CD8-positive, alpha-beta memory T cell (primary cell): ENCODE measurements at places on chromosomes 11 and 22. TPM values are rescaled to one million over a fixed set of nuclear protein-coding genes. Genes with fewer than 3 reads are reported as not detected.
A peak's percentile ranks its signal among the peaks of the same experiment; 100 is the strongest.

The LDLRAD3 gene
- 0.44 TPM for total RNA-seq

The NCF4 gene
- total RNA-seq, result 6.8 TPM

The GLYATL1 gene
- not detected for total RNA-seq

The GPHA2 gene
- not detected for total RNA-seq

The TCN2 gene
- 0.11 TPM for total RNA-seq

The SCGB1D2 gene
- total RNA-seq, result not detected

The SELENOH gene
- 276 TPM for total RNA-seq

The KLHL22 gene
- 17.6 TPM for total RNA-seq

The ATXN10 gene
- 123 TPM for total RNA-seq

The PAAF1 gene
- 29.5 TPM for total RNA-seq

The GLYAT gene
- not detected for total RNA-seq

GRCh38 chr11:69915151-69915500, 95.9 kb upstream of the FGF3 start:
- DNase-seq, result no peak

GRCh38 chr11:104581246-104581980, 316.8 kb downstream of the CASP12 start:
- no peak for DNase-seq

GRCh38 chr22:20155330-20156041, 4.6 kb upstream of the CCDC188 start:
- DNase-seq, result no peak

DNA sequence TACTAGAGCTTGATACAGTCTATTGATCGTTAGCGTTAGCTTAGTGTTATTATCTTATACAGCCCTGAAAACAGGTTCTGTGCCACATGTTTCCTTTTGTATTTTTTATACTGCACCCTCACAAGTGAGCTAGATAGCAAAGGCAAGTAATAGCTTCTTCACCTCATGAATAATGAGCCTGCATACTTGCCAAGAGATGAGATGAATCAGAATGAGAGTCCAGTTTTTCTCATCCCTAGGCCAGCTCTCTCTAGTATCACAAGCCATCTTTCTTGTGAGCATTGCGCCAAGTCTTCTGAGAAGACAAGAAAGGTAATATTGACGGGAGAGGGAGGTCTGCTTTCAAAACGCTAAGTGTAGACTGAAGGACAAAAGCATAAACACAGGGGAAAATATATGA, 8.7 kb upstream of the CARD18 start:
- DNase-seq, result no peak

DNA sequence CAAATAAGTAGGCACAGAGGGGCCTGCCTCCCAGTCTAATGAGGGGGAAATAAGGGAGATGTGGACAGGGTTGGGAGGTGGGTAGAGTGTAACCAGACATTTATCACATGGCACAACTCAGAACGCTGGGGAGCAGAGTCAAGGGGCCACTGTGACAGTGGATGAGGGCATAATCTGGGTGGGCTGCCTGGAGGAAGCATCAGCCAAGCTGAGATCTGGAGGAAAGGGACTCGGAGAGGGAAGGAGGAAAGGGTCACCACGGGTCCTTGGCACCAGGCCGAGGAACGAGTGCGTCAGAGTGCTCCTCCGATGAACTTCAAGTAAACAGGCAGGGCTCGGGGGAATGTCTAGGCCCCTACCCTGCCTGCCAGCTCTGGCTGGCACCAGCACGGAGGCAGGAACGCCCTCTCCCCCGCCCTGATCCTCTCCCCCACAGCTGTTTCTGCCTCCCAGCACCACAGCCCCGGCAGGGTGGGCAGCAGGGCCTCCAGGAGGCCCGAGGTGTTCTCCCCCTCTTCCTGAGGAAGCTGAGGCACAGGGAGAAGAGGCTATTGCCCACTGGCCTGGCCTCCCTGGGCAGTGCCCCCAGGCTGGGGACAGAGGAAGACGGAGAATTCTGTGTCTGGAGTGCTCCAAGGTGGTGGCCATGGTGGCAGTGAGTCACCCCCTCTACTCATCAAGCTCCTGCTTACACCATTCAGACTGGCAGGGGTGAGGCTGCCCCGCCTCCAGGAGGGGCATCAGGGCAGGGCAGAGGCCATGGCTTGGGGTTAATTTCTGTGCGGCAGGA, 4.2 kb downstream of the ALDH3B1 start:
- DNase-seq, result no peak

DNA sequence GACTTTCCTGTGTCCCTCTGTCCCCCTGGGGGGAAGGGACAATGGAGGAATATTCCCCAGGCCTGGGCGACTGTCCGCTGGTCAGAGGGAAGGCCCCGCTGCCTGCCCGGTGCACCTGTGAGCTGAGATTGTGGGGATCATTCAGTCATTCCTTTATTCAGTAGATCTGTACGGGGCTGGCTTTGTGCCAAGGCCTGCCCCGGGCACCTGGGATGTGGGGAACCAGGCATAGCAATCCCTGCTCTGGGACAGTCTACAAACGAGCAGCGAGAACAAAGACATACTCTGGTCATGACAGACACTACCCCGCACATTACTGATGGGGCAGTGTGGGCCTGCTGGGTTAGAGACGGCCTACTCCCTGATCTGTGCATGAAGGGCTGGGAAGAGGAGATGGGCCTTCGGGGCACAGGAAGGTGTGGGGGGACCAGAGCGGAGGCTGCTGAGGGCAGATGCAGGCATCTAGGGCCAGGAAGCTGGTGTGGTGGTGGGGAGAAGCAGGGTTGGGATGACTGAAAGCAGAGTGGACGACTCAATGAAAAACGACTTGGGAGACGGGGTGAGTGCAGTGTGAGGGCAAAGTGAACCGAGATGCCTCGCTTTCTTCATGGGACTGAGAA, 1.8 kb upstream of the MYO7A start:
- DNase-seq, result no peak

DNA sequence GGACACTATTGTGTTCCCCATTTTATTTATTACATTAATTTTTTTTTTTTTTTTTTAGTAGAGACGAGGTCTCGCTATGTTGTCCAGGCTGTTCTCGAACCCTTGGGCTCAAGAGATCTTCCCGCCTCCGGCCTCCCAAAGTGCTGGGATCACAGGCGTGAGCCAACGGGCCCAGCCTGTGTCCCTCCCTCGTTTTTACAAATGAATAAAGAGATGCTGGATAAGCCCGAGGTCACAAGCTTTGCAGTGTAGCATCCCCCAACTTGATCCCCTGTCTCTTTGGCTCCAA, 297 bp upstream of the MTFP1 start:
- no peak for DNase-seq

DNA sequence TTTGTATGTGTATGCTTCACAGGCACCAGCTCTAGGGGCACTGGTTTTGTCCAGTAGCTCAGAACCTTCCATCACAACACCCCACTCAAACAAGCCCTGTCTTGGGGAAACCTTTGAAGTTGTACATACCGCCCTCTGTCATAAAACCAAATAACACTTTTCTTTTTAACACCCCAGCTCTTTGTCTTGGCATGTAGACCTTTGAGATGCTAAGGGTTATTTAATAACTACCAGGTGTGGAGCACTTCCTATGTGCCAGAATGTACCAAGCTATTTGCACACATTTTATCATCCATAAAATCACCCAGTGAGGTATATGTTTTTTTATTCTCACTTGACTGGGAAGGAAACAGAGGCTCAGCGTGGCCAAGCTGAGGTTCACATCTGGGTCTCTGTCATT, 50.6 kb downstream of the CYB5R2 start:
- no peak for DNase-seq

DNA sequence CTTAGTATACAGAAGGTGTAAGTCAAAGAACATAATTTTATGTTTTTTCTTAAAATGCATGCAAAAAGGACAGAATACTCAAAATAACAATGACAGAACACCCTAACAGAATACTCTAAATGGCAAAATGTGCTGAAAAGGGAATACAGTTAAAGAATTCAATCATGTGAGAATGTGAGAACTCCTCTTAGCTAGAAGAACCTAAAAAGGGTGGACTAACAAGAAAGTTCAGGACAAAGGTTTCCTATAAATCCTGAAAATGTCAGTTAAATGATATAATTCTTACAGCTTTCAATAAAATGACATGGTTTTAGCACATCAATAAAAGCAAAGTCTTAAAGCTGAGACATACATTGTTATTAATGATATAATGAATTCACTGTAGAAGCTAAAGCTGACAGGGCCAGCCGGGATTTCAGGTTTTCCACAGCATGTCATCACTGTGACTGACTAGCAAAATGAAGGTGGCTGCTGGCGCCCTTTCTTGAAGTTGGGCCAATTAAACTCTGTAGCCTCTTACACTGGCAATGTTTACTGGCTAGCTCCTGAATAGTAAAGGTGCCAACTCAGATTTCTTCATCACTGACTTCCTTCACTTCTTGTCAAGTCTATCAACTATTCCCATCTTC, 244.4 kb downstream of the TTC28 start:
- no peak for DNase-seq

GRCh38 chr22:20089226-20089976, 9.4 kb downstream of the DGCR8 start:
- DNase-seq, result no peak

GRCh38 chr11:128498721-128499245, 88.6 kb downstream of the ETS1 start:
- no peak for DNase-seq

DNA sequence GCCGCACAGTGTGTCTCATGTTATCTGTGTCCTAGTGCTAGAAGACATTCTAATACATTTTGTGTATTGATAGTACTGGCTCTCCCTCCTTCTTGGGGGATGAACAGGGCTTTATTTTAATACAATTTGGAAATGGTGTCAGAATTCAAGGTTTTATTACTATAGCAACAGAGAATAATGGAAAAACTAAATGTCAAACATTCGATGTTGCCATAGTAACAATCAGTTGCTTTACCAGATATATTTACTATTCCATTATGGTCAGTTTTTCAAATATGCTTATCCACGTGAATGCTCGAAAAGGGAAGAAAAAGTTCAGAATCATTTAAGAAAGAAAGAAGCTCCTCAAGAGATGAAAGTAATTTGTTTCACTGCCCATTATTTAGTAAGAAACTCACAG, 8.6 kb upstream of the MSANTD4 start:
- no peak for DNase-seq

DNA sequence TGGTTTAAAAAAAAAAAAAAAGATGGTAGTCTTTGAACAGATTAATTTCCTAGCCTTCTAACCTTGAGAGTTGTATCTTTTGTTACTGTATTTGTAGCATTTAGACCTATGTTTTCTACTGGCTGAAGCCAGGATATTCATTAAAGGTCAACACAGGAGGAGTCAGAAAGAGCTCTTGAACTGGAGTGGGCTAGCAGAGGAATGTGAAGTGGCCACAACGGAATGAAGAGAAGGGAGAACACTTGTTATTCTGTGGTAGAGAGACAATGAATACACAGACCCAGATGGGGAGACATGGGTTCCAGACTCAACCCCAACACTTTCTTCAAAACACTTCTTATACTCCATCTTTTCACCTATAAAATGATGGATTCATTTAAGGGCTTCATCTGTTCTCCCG, 88.1 kb downstream of the RELT start:
- DNase-seq, result no peak

GRCh38 chr11:125236072-125236825, 71.7 kb downstream of the PKNOX2 start:
- DNase-seq, result no peak

DNA sequence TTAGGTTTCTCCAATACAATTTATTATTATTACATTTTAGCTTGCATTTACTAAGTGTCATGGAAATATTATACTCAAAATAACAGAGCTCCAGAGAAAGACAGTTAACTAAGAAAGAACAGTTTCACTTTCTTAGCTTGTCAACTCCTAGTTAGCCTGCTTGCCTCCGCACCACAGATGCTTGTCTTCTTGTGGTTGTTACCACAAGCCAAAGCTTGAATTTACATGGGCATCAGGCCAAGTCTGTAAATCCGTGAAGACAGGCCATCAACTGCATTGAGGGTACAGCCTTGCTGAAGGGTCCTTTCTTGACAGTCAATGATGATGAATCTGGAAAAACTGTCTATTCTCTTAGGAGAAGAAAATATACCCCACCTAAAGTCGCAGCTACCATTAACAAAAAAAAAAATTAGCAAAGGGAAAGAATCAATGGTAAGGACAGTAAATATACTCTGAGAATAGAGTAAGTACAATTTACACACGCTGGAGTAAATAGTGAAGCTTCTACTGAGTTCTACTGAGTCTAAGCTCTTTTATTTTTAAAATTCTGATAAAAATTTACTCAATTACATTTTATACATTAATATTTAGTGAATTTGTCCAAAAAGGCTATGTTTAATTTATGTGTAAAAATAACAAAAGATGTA, 15.6 kb upstream of the DENND5A start:
- DNase-seq, result peak; percentile 59

DNA sequence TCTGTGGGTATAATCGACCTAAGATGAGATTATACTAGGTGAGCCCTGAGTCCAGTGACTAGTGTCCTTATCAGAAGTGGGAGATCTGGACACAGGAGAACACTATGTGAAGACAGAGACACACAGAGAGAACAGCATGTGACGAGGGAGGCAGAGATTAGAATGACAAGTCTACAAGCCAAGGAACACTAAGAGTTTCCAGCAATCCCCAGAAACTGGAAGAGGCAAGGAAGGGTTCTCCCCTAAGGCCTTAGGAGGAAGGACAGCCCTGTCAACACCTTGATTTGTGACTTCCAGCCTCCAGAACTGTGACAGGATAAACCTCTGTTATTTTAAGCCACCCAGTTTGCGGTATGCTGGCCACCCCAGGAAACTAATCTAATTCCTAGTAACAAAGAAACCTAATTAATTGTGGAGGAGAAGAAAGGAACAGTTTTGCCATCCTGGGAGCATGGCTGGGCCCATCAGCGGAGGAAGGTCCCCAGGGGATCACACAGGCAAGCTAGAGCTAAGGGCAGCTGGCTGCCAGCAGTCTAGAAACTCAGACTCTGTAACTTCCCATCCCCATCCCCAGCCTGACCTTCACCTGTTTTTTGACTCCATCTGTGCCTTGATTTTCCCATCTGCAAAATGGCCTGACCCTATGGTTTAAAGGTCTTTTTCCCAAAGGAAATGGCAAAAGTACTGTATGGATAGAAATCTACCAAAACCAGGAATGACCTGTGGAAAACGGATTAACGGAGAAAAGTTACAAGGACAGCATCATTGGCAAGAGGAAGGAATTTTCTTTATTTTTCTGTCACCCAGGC, 10.3 kb upstream of the THOC5 start:
- no peak for DNase-seq

DNA sequence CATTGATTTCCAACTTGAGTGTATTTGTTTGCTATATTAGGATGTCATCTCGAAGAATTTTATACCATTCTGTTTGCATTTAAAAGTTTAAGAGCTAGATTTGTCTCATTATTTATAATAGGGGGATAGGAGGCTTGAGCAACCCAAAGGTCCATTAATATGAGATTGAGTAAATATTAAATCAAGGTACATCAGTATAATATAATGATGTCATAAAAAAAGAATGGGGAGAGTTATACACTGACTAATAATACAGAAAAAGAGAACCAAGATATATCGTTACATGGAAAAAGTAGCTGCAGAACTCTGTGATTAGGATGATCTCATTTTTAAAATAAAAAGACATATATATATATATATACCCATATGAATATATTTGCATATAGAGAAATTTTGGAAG, 19.4 kb downstream of the SPA17 start:
- no peak for DNase-seq

GRCh38 chr11:1807264-1807995, 27.4 kb upstream of the SYT8 start:
- no peak for DNase-seq
